ENCODE measurements at places on chromosomes 2 and 18.

- no peak for DNase-seq
Measured at GRCh38 chr2:209965723-209966122, 36.7 kb upstream of the RPE start.

- no peak for DNase-seq
Measured at GRCh38 chr18:7646174-7646886, 79.2 kb downstream of the PTPRM start.

DNA sequence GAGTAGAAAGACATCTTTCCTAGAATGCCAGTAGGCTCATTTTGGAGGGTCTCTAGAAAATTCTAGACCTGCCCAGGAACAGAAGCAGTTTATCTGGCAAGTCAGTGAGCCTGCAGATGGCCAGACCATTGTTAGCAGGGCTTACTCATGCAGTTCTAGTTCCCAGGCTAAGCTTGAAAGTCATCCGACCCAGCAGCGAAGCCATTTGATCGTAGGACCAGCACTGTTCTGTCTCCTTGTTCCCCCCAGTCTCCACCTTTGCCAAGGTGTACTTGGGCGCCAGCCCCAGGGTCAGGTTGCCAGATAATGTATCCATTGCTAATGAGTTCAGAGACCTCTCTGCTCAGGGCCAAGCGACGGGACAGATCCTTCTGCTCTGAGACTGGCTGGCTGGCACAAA is 70.1 kb downstream of the EPAS1 start:
- DNase-seq = no peak

DNA sequence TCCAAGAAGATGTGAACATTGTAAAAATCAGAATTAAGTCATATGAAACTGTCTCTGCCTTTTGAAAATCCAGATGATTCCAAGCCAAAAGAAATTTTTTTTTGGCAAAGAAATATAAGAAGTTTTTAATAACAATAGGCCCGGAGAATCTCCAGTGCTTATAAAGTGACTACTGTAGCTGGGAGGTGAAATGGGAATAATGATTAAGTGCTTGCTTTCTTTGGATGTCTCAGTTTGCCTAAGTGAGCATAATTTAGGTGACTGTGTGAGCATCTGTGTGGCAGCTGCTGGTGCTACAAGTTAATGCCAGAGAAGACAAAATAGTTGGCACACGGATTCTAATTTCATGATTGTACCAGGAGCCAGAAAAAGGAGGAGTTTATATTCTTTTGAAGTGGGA is 185.0 kb downstream of the LTBP1 start:
- DNase-seq = no peak

DNA sequence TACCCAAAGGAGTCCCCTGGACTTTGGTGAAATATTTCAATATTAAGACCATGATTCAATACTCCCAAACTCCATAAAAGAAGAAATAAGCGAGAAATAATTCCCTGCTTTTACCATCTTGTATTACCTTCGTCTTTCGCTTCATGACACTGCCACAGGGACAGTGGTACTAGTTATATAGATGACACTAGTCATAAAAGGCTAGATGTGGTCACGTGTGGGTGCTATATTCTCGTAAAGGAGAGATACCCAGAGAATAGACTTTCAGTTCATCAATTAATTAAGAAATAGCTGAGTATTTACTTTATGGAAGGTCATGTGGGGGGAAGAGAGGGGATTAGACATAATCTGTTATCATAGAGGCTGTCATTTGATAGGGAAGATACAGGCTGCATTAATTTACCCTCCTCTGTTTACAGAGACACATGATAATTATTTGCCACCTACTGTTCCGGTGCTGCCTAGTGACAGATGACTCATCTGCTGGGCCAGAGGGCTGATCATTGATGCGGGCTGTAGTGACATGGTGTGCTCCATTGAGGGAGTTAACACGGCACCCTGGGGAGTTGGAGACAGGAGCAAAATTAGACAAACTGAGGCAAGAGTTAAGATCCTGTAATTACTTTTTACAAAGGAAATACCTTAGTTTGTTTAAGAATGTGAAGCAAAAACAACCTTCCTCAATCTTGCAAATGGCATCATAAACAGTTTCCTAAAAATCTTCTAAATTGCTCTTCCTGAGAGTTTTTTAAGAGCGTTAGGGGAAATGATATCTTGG is 78.2 kb upstream of the ITGB6 start:
- no peak for DNase-seq

GRCh38 chr2:14634182-14634488 is 1.6 kb downstream of the LRATD1 start:
- no peak for DNase-seq

Measured in hematopoietic multipotent progenitor cell treated with erythropoietin and hydrocortisone succinate and interleukin-3 and kit ligand, for 4 days (in vitro differentiated cells).